ENCODE measurements at places on chromosomes 2 and 18. TPM values are rescaled to one million over a fixed set of nuclear protein-coding genes. Genes with fewer than 3 reads are reported as not detected.

DNA sequence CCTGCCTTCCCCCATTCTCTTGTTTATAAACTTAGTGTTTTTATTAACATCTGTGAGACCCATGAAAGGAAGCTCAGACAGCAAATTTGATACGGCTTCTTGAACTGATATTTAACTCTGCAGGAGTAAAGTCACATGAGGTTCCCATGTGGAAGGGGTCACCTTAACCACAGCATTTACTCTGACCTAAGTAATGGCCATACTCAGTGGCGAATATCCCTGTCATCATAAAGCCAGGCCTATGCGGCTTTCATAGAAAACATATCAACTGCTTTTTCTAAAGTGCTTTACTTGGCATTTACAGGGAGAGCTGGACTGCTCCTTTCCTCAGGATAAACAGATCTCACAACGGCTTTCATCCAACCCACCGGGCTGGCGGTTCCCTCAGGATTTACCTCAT lies 9.0 kb downstream of the REG1A start:
- no peak for DNase-seq

- DNase-seq: no peak
Measured at GRCh38 chr18:59923539-59924196, 23.9 kb downstream of the PMAIP1 start.

- no peak for DNase-seq
Measured at GRCh38 chr2:54471221-54471711, 15.1 kb downstream of the SPTBN1 start.

GRCh38 chr2:238978497-238978896 lies 130.6 kb downstream of the TWIST2 start:
- DNase-seq: no peak

- DNase-seq: no peak
Measured at GRCh38 chr2:161170958-161171932, 11.0 kb downstream of the TANK start.

DNA sequence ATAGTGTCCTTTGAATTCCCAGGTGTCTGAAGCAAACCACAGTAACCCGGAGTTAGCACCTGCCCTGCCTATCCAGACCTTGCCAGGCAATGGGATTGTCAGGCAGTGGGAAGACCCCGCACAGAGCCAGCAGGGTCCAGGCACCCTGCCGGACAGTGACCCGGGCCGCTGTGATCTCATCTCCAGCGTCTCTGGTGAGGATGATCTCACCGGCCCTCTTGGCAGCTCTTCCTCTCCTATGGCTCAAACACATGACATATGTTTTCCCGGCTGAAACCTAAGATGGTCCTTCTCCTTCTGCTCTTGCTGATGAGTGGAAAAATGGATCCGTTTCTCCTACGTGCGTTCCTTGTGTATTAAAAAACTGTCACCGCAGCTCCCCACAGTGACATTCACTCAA lies 75.1 kb downstream of the ACOXL start:
- DNase-seq: no peak

- DNase-seq: no peak
Measured at GRCh38 chr18:11981192-11981542, at the start of gene IMPA2. TSS of gene IMPA2 (plus strand) at chr18:11981507. CDS start at chr18:11981670, 163 bp downstream.

DNA sequence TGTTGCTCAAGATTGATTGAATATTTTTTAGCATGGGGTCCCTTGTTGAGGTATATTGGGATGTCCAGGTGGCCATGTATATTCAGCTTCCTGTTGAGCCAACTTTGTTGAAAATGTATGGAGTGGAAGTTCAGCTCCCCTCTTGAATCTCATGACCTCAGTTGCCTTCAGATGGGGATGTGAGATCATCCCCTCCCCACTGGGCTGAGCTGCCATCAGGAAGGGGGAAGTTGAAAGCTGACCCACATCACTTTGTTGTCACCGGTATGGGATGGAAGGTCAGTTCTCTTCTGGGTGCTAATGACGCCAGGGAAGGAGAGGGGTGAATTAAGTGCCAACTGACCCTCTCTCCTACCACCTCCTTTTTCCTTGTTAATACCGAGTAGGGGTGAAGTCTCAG lies 33.9 kb downstream of the ACOXL start:
- DNase-seq: no peak

GRCh38 chr2:205800224-205800623 lies 117.9 kb downstream of the NRP2 start:
- DNase-seq: no peak

GRCh38 chr2:232190796-232191195 lies 187.8 kb upstream of the ALPP start:
- no peak for DNase-seq

DNA sequence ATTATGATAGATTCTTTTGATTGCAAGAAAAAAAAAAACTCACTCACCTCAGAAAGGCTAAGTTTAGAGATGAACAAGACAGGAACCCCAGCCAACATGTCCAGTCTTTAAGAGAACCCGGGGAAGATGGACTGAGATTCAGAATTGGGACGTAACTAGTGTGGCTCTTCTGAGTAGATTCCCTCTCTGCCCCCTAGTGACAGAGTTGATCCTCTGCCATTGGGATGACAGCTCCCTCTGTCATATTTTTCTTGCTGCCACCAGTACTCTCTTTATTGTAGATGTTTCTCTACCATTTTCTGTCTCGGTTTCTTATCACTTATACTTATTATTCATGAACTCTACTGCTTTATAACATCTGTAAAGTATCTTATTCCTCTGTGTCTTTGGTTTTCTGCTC lies 77.7 kb downstream of the GULP1 start:
- no peak for DNase-seq

GRCh38 chr2:237915576-237915975 lies 51.2 kb upstream of the UBE2F start:
- DNase-seq: no peak

DNA sequence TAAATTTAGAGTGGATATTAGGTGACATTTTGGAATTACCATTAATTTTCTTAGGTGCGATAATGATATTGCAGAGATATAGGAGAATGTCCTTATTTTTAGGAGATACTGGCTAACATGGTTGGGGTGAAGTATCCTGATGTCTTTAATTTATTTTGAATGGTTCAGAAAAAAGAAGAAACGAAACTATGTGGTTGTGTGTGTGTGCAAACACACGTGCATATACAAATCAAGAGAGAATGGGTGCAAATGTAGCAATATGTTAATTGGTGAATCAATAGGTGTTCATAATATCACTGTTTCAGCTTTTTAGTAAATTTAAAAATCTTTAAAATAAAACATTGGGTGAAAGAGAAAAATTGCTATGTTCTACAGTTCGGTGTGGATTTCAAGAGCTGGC lies 140.9 kb downstream of the DIS3L2 start:
- no peak for DNase-seq

DNA sequence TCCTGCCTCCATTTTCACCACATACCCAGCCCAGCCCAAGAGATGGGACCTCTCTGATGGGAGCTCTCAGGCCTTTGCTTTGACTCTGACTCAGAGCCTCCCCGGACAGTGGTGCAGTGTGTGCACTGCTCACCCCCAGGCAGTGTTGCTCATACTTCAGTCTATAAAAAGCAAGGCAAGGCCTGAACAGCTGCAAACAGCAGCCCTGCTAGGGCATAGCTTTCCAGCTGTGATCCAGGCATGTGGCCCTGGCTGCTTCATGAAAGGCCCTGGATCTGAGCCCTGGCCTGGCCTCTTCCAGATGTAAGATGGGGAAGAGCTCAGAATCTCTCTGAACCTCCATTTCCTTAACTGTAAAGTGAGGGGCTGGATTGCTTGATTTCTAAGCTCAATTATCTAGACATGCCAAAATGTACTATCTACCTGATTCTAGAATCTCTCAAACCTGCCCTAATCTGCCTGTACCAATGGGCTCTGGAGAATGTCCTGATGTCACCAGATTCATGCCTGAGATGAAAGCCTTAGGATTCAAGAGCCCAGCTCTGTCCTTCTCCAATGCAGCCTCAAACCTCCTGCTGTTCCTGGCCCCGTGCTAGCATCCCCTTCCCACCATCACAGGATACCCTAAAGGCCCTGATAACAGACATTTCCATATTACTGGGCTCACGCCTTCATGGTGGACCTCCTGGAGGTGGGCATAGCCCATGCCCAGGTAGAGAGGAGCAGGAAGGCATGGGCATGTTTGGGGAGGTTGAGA lies 206.9 kb downstream of the ARL4C start:
- no peak for DNase-seq

DNA sequence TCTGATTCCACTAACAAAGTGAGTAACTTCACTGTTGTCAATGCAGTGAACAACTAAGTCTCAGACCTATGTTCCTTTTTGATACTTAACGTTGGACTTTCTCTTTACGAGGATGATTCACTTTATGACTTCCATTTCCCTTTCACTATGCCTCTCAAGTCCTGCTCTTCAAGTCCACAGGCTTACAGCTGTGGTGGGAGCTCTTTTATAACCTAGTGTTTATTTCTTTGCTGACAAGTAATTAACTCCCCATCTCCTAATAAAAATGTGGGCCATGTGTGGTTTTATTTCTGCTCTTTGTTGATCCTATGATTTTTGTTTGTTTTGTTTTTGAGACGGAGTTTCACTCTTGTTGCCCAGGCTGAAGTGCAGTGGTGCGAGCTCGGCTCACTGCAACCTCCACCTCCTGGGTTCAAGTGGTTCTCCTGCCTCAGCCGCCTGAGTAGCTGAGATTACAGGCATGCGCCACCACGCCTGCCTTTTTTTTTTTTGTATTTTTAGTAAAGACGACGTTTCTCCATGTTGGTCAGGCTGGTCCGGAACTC lies 142.1 kb downstream of the USP34 start:
- peak; percentile 13 for DNase-seq

DNA sequence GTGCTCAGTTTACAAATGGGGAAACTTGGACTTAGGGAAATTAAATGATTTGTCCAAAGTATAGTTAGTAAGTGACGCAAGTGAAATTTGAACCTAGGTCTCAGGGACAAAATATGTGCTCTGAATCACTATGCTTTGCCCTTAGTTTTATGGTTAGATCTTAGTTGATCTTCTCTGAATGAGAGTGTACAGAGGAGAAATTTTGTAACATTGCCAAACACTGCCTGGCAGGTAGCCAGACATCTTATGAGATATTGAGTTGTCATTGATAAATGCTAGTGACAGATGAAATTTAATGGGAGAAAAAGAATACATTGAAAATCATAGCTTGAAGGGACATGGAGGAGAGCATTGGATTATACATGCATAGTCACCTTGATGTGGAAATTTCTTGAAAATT lies 91.4 kb downstream of the GALNT1 start:
- no peak for DNase-seq

DNA sequence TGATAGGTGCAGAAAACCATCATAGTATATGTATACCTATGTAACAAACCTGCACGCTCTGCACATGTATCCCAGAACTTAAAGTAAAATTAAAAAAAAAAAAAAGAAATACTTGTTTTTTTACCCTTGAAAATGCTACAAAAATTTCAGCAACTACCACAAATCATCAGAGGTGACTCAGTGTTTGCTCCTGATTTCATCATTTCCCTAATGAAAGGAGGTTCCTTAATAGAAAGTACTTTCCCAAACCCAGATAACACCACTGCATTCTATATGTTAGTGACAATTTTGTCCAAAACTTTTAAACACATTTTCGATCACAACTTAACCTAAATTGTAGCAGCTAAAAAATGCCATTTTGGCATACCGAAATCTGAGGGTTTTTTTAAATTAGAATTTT lies 163.3 kb downstream of the SLC39A10 start:
- no peak for DNase-seq

- no peak for DNase-seq
Measured at GRCh38 chr2:229265727-229266126, 5.4 kb downstream of the PID1 start.

DNA sequence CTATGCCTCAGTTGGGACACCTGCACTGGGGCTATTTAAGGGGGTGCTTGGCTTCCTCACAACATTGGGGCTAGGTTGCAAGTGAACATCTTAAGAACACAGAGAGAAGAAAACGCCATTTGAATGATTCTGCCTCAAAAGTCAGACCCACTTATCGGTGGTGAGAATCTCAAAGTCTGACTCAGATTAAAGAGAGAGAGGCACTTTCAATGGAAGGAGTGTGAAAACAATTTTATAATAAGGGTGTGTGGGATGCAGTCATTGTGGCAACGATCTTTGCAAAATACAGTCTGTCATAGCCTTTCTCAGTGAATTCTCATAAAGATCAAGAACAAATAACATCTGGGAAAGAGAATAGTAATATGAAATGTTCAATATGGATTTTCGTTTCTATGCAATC lies 41.8 kb downstream of the CCDC102B start:
- no peak for DNase-seq

- no peak for DNase-seq
Measured at GRCh38 chr2:151651274-151651673, 83.0 kb downstream of the NEB start.

- no peak for DNase-seq
Measured at GRCh38 chr2:10413503-10413902, 34.6 kb downstream of the ODC1 start.

- DNase-seq: peak; percentile 73
Measured at GRCh38 chr2:25314514-25315315, 27.0 kb downstream of the DNMT3A start.

GRCh38 chr2:240815761-240816583 lies 4.0 kb downstream of the KIF1A start:
- no peak for DNase-seq

DNA sequence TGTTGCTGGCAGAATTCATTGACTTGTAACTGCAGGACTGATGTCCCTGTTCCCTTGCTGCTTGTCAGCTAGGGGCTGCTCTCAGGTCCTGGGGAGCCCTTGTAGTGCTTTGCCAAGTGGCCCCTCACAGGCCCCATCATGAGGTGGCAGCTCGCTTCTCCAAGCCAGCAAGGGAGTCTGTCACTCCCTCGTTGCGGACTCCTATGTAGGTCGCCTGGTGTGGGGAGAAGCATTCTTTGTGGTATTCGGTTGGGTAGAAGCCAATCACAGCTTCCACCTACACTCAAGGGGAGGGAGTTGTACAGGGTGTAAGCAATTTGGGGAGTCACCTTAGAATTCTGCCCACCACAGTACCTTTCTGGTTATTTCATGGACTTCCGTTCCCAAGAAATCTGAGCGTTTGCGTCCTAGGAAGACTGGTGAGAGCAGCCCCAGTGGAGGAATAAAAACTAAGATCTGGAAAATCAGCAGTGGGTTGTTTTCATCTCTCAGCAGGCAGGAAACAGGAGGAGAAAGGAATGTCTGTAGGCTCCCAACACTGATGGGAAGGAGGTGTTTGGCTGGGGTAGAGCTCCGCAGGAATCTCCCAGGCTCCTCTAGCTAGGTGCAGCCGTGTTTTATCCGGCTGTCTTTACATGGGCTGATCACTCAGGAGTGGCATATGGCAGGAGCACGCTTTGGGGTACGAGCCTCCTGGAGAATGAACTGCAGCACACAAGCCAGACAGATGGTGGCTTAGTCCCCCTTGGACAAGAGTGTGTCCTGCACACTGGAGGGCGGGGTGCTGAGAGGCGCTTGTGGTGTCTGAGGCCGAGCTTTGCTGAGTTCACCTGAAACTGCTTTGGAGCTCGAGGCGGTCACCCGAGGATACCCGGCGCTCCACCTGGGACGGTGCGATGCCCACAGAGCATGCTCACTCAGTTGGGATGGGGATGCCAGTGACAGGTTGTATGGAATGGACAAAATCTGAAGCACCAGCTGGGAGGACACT lies 58.3 kb downstream of the LDLRAD4 start:
- DNase-seq: no peak

RUFY4 gene
- polyA plus RNA-seq: 0.09 TPM

MRO gene
- 0.90 TPM for polyA plus RNA-seq

ZNF396 gene
- polyA plus RNA-seq: 1.3 TPM

VWC2L gene
- not detected for polyA plus RNA-seq

DCDC2C gene
- 0.09 TPM for polyA plus RNA-seq

RAX gene
- not detected for polyA plus RNA-seq

EMILIN1 gene
- 347 TPM for polyA plus RNA-seq

LBH gene
- 39.4 TPM for polyA plus RNA-seq

DLX1 gene
- polyA plus RNA-seq: 0.41 TPM

SEMA4C gene
- polyA plus RNA-seq: 80.1 TPM

Measured in urinary bladder (tissue), 4 donors.